ENCODE measurements at places on chromosomes 13 and 19. TPM values are rescaled to one million over a fixed set of nuclear protein-coding genes. Genes with fewer than 3 reads are reported as not detected.

DNA sequence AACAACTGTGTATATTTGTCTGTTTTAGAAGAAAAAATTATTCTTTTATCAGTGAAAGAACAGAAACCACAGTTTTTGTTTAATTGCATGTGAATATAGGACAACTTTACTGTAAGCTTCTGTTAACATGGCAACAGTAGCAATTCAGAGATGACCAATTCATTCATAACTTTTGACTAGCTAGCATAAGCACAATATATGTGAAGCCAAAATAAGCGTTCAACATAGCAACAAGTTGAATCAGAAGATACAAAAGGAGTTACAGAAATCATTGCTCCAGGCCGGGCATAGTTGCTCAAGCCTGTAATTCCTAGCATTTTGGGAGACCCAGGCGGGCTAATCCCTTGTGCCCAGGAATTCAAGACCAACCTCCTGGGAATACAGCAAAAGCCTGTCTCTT is 197.1 kb upstream of the GPC6 start:
- no peak for DNase-seq

DNA sequence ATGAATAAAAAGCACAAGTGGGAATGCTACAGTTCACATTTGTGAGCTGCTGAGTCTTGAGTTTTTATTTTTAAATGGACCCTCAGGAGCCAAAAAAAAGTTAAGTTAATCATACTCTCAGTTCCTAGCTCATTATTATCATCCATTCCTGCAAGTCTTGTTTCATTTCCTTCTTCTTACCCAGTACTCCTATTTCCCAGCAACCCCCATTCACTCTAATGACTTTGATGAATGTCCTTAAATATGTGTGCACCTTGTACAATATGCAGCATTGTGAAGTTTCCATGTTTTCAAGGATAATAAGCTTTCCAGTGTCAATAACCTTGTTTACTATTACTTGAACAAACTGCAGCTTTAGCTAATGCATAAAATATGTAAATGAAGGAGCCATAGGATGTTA is 366.2 kb downstream of the DCT start:
- no peak for DNase-seq

Gene SLC17A7
- 0.42 TPM for total RNA-seq

DNA sequence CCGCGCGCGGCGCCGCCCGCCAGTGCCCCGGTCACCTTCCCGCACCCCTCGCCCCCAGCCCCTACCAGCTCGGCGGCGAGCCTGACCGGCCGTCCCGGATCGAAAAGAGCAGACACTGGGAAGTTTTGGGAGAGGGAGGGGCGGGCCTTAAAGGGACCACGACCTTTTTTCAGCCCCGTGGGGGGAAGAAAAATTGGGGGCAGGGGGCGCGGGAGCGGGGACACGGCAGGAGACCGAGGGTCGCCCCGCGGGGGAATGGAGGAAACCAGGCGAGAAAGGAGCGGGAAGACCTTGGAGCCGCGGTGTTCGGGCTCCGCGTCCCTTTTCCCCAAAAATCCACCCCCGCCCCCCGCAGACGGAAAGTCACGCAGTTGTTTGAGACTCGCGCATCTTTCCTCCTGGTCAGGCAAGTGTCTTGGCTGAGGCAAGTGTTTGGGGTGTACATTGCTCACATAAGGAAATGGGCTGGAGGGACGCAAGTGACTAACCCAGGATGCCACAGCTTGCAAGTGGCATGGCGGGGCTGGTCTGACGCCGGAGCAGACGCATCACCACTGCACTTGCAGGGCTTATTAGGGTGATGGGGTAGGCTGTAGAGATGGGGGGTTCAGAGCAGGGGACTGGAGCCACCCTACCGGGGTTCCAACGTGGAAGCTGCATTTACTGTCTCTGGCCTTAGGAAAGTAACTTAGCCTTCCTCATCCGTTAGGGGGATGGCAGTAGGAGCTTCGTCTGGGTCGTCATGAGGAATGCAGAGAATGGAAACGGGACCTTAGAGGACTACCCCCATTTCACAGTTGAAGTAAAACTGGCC is 2.7 kb upstream of the HNRNPL start:
- DNase-seq = peak; percentile 81

DNA sequence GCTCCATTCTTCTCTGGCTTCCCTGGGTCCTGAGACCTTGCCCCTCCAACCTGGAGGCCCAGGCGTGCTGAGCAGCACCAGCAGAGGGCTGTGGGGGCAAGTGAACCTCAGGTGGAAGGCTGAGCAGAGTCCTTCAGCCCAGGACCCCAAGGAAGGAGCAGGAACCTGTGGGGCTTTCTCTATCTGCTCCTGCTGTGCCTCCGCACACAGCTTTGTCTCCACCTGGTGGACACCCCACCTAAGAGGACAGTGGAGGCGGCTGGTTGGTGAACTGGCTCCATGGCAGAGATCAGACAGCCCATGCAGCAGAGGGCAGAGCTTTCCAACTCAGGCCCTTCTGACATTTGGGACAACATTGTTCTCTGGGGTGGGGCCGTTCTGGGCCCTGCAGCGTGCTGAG is 19.7 kb downstream of the ZFR2 start:
- peak; percentile 48 for DNase-seq

DNA sequence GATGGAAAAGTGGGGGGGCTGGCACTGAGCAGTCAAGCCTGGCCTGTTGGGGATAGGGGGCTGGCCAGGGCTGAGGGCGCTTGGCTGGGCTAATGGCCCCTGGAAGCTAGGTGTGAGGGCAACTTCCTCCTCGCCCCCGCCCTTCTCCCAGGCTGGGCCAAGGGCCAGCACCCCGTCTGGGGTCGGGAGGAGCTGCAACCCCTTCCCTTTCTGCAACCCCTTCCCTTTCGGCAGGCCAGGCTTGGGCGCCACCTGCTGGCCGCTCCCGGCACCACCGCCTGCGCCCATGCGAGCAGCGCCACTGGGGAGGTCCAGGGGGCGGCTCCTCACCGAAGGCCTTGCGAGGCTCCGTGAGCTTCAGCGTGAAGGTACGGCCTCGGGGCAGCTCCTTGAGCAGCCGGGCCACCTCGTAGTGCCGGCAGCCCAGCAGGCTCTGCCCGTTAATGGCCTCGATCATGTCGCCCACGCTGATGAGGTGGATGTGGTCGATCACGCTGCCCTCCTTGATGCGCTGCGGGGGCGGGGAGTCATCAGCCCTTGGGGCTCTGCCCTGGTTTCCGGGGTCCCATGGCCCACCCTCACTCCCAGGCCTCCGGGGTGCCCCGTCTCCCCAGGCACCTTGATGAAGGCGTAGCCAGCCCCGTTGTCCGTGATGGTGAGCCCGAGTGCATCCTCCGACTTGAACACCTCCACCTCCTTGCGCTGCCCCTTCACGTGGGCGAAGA is 5.0 kb upstream of the PTGER1 start:
- DNase-seq = peak; percentile 75

DNA sequence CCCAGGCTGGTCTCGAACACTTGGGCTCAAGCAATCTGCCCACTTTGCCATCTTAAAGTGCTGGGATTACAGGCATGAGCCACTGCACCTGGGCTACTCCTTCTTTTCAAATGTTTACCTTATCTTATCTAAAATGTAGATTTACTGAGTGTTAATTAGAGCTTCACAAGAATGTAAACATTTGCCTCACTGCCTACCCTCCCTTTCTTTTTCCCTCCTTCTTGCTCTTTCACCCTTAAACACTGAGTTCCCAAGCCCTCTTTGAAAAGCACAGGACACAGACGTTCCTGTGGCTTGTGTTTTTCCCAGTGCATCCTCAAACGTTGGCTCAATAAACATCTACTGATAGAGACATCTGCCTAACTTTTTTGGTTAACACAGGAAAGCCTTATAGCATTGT is 32.7 kb upstream of the CYSLTR2 start:
- DNase-seq = no peak

Gene TMTC4
- 18.1 TPM for total RNA-seq

All from activated T-cell treated with anti-CD3 and anti-CD28 coated beads, Interleukin-2, amount 50 U/mL, for 72 hours (primary cell).